ENCODE measurements at places on chromosomes 6 and 20.

DNA sequence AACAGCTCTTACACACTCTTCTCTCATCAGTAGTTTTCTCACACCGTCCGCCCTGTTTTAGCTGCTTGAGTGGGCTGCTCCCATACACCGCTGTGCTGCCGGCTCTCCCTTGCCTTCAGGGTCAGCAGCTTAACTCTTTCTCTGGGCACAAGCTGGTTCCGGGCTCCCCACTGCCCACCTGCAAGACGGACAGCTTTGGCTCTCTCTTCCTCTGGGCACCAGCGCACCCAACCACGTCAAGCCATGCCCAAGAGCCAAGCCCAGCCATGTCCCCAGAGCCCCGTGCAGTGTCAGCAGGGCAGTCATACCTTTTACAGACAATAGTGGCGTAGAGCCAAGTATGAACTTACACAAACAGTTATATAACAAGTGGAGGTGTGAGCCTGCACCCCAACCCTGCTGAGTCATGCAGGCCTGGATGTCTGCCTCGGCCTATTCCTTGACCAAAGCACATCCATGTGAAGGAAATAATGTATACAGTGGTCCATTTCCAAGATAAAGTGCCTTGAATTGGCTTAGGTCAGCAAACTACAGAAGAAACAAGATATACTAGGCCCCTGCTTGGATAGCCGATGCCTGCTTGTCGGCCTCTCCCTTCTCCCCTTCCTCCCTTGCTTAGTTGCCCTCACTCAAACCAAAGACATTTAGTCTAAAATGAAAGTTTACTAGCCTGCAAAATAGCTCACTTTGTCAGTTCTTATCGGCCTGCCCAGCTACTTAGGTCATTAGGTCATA is 89.3 kb downstream of the JPH2 start:
- no peak for DNase-seq

DNA sequence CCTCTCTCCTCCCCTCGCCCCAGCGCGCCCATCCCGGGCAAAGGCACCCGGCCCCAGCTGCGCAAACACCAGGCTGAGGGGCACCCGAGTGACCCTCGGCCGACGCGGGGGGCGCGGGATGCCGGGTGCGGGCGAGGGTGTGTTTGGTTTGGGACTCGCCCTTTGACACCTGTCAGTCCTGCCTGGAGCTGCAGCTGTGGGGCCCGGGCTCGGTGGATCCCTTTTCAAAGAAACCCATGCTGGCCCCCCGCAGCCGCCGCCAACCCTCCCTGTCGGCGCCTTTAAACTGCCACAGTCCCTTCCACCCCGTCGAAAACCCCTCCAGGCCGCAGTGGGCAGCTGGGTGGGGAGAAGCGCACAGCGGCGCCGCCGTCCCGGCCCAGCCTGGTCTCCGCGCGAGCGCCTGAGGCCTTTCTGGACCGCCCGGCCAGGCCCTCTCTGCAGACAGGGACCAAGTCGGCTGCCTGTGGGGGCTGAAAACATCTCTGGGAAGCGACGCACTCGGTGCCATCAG is 5.5 kb downstream of the FOXQ1 start:
- DNase-seq = no peak

DNA sequence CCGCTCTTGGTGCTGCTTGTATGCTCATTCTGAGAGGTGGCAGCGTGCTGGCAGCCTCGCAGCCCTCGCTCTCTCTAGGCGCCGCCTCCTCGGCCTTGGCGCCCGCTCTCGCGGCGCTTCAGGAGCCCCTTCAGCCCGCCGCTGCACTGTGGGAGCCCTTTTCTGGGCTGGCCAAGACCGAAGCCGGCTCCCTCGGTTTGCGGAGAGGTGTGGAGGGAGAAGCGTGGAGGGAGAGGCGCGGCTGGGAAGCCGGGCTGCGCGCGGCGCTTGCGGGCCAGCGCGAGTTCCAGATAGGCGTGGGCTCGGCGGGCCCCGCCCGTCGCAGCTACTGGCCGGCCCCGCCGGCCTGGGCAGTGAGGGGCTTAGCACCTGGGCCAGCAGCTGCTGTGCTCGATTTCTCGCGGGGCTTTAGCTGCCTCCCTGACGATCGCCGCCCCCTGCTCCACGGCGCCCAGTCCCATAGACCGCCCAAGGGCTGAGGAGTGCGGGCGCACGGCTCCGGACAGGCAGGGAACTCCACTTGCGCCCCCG is 19.5 kb upstream of the FAM8A1 start:
- DNase-seq = no peak

- DNase-seq = no peak
Measured at GRCh38 chr20:16378712-16379370, 194.4 kb downstream of the KIF16B start.

DNA sequence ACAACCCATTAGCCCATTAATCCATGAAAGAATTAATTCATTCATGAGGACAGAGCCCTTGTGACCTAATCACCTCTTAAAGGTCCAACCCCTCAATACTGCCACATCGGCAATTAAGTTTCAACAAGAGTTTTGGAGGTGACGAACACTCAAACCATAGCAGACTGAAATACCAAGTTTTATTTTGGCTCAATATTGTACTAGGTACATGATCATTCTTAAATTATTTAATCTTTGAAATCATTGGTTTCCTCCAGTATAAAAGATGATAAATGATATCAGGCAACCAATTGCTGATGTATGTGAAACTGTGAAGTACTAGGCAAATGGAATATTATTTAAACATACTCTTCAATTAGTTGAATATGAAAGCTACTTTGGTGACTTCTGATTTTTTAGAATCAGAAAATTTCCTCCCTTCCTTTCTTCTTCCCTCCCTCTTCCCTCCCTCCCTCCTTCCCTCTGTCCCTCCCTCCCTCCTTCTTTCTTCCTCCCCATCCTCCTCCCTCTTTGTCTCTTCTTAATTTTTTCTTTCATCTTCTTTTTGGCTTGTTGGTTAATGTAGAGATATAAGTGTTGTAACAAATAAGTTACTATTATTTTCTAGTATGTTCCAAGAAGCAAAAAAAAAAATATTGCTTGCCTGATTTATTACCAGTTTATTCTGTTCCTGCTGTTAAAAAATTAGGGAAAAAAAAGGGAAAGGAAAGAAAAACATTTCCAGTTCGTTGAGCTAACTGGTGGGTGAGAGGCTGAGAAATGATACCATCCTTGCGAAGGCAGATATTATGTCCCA is 233.9 kb upstream of the ZNF217 start:
- no peak for DNase-seq

DNA sequence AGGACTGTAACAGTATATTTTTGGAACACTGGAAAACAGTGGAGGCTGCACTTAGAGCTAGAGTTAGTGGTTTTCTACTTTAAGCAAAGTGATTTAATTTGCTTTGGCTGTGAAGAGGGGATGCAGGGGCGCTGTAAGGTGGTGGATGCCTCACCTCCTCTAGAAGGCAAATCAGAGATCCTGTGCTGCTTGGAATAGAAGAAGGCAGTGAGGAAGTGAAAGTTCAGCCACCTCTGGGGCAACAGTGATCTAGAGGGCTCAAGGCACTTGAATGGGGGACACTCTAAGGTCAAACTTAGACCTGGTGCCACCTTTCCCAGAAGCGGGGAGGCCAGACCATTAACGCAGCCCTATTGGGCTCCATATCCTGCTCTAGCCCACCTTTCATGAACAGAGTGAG is 19.0 kb upstream of the SNRPB2 start:
- DNase-seq = no peak

GRCh38 chr6:134840086-134840867 is 109.6 kb downstream of the ALDH8A1 start:
- DNase-seq = no peak

DNA sequence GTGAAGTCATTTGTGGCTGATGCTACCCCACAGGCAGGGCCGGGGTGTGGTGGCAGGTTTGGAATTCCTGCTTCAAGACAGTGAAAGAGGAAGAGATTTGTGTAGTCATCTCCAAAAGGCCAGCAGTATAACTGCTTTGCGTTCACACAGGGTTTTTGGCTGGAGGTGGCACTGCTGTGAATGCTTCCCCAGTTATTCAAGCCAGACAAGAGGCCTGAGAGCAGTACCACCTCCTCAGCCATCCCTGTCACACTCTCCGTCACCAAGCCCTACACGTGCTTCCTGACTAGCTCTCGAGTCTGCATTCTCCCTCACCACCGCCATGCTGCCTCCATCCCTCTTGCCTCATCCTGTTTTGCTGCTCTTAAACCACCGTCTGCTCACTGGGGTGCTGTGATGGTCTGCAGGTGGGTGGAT is 23.9 kb downstream of the ARMC2 start:
- no peak for DNase-seq

GRCh38 chr6:75830959-75831885 is 82.2 kb downstream of the MYO6 start:
- no peak for DNase-seq
